AG04450 (cell line): ENCODE measurements at places on chromosomes 12 and 14. TPM values are rescaled to one million over a fixed set of nuclear protein-coding genes. Genes with fewer than 3 reads are reported as not detected.

KIF26A gene
- polyA plus RNA-seq, result not detected in 2 replicates

TRPV4 gene
- polyA plus RNA-seq, result 5.2 and 6.8 TPM in 2 replicates

GRCh38 chr14:98940693-98941437, 331.1 kb downstream of the BCL11B start:
- DNase-seq, result no peak

GRCh38 chr12:99260456-99260996, 387.0 kb upstream of the GARIN6 start:
- DNase-seq, result no peak

KRT81 gene
- 0.24 and 2.3 TPM in 2 replicates for polyA plus RNA-seq

DNA sequence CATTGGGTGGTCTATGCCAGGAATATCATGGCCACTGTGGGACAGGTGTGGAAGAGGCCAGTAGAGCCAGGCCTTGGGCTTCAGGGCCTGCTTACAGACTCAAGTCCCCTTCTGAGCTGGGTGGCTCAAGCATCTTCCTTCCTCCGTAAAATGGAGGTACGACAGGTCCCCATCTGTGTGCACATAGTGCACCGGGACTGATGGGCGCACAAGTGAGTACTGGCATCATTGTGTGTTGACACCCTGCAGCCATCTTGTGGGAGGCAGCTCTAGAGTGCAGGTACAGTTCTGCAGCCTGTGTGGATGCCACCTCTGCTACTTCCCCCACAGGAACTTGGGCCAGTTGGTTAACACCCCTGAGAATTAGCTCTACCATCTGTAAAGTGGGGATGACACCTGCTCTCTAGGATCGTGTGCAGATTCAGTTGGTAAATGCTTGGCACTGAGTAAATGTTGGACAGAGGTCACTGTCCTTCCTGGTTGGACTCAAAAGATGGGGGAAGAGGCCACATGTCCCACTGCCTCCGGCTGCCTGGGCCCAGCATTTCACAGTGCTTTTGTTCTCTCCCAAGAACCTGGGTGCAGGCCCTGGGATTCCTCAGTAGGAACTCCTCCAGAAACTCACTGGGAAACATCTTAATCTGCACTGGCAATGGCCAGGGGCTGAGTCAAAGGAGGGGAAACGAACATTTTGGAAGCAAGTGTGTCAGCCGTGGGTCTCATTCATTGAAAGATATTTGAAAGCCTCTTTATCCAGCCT, 70.6 kb downstream of the C14orf132 start:
- no peak for DNase-seq

GRCh38 chr14:37625597-37626595, 30.5 kb downstream of the TTC6 start:
- DNase-seq, result no peak

- DNase-seq, result no peak
These were observed 391.4 kb downstream of the C12orf75 start for GRCh38 chr12:105721891-105722290.
